ENCODE measurements at places on chromosomes 12 and 14.

DNA sequence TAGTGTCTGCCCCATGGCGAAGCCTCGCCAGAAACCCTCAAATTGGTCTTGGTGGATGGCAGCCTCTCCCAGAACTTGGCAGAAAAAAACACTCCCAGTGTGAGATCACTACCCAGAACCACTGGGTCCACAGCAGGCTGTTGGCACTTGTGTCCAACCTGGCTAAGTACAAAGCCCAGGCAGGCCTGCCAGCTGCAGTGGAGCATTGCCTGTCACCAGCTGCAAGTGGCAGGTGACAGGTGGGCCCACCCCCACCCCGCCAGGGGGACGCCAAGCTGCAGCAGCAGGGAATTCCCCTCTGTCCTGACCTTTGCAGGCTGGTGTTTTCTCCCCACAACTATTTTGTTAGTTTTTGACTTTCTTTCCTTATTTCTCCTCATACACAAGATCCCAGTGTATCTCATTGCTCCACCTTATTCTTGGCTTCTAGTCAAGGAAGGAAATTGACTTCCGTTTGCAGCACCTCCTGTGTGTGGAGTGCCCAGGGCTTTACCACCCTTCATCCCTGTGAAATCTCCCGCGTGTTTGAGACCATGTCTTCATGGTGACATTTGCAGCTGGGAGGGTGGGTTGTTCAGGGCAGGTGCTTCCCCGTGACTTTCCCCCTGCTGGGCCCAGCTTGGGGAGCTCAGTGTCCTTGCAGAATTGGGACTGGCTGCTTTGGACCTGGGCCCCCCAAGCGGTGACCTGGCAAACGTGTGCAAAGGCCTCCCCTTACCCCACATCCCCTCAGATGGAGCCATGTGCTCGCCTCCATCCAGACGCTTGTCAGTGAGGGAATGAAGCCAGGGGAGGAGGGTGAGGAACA, 73.8 kb upstream of the RIN3 start:
- no peak for DNase-seq

DNA sequence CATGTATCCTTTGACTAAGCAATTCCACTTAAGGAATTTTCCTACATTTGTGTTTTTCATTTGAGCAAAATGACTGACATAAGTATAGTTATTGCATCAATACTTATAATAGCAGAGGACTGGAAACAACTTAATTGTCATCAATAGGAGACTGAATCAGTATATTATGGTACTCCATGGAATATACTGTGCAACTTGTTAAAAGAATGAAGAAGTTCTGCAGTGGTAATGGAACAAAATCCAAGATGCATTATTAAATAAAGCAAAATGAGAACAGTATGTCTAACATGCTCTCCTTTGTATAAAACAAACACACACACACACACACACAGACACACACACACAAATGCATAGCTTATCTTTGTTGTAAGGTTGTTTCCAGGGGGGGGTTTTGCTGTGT, 303.1 kb downstream of the RAD51B start:
- no peak for DNase-seq

DNA sequence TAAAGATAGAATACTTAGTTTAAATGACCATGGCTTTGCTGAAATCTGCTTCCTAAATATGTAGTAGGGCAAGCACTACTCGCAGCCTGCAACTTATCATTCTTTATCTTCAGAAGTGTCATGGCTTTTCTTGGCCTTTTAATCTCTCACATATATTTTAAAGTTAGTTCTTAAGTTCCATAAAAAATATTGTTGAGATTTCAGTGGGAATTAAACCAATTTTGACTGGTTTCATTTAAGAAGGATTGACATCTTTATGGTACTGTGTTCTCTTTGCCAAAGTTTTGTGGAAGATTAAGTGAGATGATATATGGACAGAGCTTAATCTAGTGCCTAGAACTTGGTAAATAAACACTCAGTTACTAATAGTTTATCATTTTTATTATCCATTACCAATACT, 56.7 kb downstream of the KIAA0586 start:
- no peak for DNase-seq

- DNase-seq, result no peak
Measured at GRCh38 chr12:92226071-92226661, 80.5 kb upstream of the BTG1 start.

- no peak for DNase-seq
Measured at GRCh38 chr12:62834971-62835547, 99.9 kb downstream of the PPM1H start.

- DNase-seq, result no peak
Measured at GRCh38 chr12:106197906-106198623, 49.8 kb downstream of the CKAP4 start.

Measured in GM12891 (cell line).